ENCODE measurements at places on chromosomes 7 and 10.
A peak's percentile ranks its signal among the peaks of the same experiment; 100 is the strongest.

DNA sequence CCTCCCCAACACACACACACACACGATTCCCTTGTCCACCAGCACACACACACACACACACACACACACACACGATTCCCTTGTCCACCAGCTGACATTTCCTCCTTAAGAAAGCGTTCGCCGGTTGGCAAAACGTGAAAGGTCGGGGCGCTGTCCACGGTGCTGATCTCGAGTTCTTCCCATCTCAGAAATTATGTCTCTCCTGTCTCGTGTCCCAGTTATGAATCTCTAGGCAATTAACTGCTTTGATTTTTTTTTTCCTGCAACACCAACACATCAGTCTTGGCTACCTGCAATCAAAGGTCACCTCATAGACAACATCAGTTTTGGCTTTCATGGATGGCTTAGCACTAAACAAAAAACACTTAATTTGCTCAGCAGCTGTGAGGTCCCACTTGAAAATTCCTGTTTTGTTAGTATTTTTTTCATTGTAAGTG is 1.9 kb downstream of the INA start:
- peak; percentile 53 for DNase-seq

DNA sequence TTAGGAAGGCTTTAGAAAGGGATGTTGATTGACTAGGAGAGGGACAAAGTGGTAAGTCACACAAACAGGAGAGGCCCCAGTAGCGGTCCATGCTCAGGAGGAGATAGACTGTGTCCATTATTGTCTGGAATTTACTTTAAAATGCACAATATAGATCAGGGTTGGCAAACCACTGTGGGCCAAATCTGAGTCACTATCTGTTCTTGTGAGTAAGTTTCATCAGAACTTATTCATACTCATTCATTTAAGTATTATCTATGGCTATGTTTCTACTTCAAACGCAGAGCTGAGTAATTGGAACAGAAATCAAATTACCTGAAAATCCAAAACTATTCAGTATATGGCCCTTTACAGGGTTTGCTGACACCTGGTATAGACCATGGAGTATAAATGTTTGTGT is 166.5 kb downstream of the COL28A1 start:
- DNase-seq: no peak

DNA sequence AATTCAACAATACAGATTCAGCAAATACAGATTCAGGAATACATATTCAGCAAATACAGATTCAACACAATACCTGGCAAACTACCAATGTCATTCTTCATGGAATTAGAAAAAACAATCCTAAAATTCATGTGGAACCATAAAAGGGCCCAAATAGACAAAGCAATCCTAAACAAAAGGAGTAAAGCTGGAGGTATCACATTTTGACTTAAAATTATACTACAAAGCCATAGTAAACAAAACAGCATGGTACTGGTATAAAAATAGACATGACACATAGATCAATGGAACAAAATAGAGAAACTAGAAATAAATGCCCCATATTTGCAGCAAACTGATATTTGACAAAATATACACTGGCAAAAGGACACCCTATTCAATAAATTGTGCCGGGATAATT is 3.4 kb upstream of the NT5C3A start:
- no peak for DNase-seq

- no peak for DNase-seq
These were observed 1.7 kb downstream of the ZFYVE27 start for GRCh38 chr10:97738616-97739015.

DNA sequence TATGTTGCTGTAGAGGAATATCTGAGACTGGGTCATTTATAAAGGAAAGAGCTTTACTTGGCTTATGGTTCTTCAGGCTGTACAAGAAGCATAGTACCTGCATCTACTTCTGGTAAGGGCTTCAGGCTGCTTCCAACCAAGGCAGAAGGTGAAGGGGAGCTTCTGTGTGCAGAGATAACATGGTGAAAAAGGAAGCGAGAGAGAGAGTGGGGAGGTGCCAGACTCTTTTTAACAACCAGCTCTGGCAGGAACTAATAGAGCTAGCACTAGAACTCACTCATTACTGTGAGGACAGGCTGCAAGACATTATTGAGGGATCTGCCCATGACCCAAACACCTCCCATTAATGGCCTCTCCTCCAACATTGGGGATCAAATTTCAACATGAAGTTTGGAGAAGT is 94.5 kb downstream of the KIF20B start:
- no peak for DNase-seq

GRCh38 chr7:7764520-7765396 is 46.4 kb upstream of the RPA3 start:
- DNase-seq: no peak

GRCh38 chr7:154569916-154570315 is 433.0 kb downstream of the PAXIP1 start:
- no peak for DNase-seq

- DNase-seq: peak; percentile 69
These were observed 6.2 kb downstream of the CALHM2 start for GRCh38 chr10:103445767-103446567.

DNA sequence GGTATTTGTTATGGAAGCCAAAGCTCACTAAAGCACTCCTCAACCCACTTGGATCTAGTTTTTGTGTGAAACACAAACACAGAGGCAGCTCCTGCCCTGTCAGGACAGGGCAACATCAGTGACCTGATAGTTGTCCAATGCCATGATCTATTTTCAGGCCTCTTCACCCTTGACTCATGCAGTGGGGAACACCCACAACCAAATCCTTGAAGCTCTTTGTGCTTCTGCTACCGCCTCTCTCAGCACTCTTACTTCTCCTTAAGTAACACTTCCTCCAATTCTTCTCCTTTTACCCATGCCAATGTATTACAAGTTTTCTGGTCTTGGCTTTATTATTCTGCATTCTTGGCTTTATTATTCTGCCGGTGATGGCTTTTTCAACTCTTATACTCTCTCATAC is 425.3 kb downstream of the INHBA start:
- DNase-seq: no peak
